Upper lobe of right lung (tissue), 1 donor: ENCODE measurements at places on chromosomes 12 and 14. TPM values are rescaled to one million over a fixed set of nuclear protein-coding genes. Genes with fewer than 3 reads are reported as not detected.
A peak's percentile ranks its signal among the peaks of the same experiment; 100 is the strongest.

- peak; percentile 37 for DNase-seq
- H3K27ac ChIP-seq = no peak overlapping the region
- no peaks in the 10 kb centered on the region for H3K36me3 ChIP-seq
- no peaks in the 10 kb centered on the region for H3K4me1 ChIP-seq
- no peak overlapping the region for H3K4me3 ChIP-seq
These were observed 2.0 kb downstream of the HOXC5 start for GRCh38 chr12:54034785-54035310.

GRCh38 chr12:89525305-89525823 lies 483 bp downstream of the POC1B start:
- H3K4me3 ChIP-seq = peak overlapping the region; percentile 89
- DNase-seq = peak; percentile 81
- peaks cover 35% of the 10 kb centered on the region for H3K4me1 ChIP-seq
- H3K27me3 ChIP-seq = no peaks in the 10 kb centered on the region
- H3K27ac ChIP-seq = peak overlapping the region; percentile 89
- no peaks in the 10 kb centered on the region for H3K36me3 ChIP-seq

PLD4 gene
- total RNA-seq = 3.1 TPM

TROAP gene
- total RNA-seq = 0.96 TPM

KRT85 gene
- total RNA-seq = not detected
